ENCODE measurements at places on chromosomes 5 and 9.

DNA sequence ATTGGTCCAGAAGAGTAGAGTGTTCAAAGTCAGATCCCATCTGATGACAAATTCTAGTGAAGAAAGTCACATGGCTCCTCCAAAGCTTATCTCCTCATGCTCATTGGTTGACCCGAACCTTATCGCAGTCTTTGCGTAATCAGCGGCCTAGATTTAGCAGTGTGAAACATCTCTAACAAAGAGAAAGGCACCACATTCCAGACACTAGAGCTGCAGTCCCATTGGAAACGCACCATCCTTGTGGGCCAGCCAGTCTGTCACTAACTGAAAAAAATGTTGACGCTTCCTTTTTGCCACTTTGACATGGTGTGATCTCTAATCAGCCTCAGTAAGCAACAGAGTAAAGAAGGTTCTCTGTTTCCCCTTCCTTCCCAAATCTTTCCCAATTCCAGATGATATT, 458.0 kb upstream of the WWC1 start:
- DNase-seq = no peak

GRCh38 chr9:33165263-33166151, 1.6 kb downstream of the B4GALT1 start:
- DNase-seq = no peak

GRCh38 chr5:10505517-10506095, 58.3 kb upstream of the ANKRD33B start:
- DNase-seq = no peak

GRCh38 chr9:107711542-107711941, 222.0 kb upstream of the KLF4 start:
- DNase-seq = no peak

GRCh38 chr5:160760008-160760407, 92.0 kb downstream of the ATP10B start:
- no peak for DNase-seq

- no peak for DNase-seq
Observed at GRCh38 chr9:16705111-16705604, 165.3 kb downstream of the BNC2 start.

GRCh38 chr5:113266227-113266912, 168.4 kb downstream of the TSSK1B start:
- no peak for DNase-seq

GRCh38 chr9:84966876-84967830, 297.6 kb downstream of the NTRK2 start:
- DNase-seq = no peak

GRCh38 chr5:53991942-53992341, 318.4 kb downstream of the ARL15 start:
- no peak for DNase-seq

- no peak for DNase-seq
Observed at GRCh38 chr5:94217216-94217615, 401.2 kb downstream of the KIAA0825 start.

DNA sequence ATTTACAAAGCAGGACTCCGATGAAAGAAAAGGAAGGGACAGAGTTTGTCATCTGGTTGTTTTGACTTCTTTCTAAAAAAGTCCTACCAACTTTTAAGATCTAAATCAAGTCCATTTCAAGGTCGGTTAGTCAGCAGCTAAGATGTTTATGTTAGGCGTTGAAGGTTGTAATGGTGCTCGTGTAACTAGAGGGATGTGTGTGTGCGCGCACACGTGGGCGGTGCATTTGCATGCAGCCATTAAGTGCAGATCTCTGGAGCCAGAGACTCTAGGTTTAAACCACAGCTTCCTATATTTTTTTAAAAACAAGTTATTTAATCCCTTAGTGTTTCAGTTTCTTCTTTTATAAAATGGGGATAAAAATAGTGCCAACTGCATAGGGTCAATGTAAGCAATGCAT, 77.0 kb upstream of the SMIM32 start:
- no peak for DNase-seq

DNA sequence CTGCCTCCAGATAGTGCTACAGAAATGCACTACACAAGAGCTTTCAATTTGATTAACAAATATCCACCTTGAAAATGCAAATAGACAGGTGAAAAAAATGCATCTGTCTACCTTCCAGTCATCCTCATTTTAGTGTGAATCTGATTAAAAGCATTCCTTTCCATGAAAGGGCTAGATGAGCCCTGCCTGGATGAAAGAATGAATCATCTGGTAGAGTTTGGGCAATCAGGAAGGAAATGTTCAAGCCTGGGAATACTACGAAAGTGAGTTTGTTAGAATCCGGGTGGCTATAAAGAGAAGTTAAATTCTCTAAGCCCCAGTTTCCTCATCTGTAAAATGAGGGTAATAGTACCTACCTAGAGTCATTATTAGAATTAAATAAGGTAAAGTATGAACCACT, 142.6 kb downstream of the FAM114A2 start:
- no peak for DNase-seq

GRCh38 chr9:129547063-129547462, 73.8 kb downstream of the C9orf50 start:
- no peak for DNase-seq

- DNase-seq = no peak
Observed at GRCh38 chr5:143695244-143695864, 116.6 kb upstream of the HMHB1 start.

DNA sequence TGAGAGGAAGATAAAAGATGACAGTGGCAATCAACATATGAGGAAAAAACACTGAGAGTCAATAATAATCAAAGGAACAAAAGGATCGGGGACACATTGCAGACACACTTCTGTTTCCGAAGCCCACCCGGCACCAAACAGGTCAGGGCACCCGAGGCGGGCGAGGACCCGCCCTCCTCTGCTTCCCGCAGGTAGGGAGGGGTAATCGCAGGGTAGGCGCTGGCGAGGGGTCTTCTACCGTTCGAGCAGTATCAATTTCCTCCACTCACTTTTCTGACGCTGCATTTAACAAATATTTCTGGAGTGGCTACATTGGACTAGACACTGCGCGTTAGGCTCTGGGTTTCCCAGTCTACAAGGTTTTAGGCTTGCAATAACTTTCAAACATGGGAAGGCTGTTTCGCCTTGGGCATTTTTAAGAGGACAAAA, 1.3 kb downstream of the TXN start:
- DNase-seq = no peak

DNA sequence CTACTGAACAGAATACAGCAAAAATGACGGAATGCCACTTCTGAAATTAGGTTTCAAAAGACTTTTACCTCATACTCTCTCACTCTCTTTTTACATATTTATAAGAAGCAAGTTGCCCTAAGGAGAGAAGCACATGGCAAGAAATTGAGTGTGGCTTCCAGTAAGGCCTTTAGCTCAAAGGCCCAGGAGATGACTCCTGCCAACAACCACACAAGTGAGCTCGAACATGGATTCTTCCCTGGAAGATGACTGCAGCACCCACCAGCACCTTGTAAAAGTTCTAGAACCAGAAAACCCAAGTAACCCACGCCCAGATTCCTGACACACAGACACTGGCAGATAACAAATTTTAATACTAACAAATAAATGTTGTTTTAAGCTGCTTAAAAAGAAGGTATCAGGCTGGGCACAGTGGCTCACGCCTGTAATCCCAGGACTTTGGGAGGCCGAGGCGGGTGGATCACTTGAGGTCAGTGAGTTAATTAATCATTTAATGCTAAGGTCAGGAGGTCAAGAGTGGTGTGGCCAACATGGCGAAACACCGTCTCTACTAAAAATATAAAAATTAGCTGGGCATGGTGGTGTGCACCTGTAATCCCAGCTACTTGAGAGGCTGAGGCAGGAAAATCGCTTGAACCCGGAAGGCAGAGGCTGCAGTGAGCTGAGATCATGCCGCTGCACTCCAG, 17.0 kb downstream of the PTBP3 start:
- DNase-seq = no peak

DNA sequence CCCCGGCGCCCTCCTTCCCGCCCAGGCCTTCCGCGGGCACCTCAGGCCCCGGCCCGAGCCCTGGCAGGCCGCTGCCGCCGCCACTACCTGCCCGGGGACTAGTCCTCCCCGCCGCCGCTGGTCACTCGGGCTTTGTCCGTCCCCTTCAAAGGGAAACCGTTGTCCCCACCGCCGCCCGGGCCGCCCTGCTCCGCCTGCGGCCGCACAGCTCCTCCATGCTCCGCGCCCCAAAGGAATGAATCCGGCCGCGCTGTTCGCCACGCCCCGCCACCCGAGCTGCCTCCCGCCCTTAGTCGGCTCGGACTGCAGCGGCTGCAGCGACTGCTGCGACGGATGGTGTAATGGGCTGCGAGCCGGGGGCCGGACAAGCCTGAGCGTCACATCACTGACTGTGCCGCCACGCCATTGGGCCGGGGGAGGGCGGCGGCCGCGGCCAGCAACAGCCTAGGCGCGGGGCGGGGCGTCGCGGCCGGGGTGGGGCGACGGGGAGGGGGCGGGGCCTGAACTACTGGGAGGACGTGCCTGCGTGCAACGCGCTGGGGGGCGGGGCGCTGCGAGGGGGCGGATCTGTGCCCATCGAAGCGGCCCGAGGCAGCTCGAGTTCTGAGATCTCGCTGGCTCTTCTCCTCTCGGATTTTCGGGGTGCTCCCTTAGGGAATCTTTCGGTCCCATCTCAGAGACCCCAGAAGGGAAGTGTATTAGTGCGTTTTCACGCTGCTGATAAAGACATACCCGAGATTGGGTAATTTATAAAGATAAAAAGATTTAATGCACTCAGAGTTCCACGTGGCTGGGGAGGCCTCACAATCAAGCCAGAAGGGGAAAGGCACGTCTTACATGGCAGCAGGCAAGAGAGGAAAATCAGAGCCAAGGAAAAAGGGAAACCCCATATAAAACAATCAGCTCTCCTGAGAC, at the start of gene FEM1C:
FEM1C (minus strand) TSS at position 340 of the 915 bp plus-strand sequence. CDS start 1,282 bp downstream, outside the sequence.
- DNase-seq = peak; percentile 96

DNA sequence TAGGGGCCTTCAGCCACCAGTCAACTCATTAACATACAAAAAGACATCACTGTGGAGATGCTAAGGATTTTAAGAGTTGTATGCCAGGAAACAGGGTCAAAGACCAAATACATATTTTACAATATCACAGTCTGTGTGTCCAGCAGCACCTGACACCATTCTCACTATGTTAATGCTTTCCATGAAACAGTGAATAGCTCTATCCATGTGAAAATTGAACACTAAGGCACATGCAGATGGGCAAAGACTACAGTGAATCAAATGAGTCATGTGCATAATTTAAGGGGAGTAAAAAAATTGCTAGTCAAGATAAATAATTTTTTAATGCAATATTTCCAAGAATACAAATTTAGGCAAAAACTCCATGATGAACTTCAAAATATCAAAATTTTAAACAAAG, 7.6 kb upstream of the SPATA31E1 start:
- no peak for DNase-seq

- no peak for DNase-seq
Observed at GRCh38 chr5:135386096-135386495, 12.9 kb downstream of the MACROH2A1 start.

- DNase-seq = no peak
Observed at GRCh38 chr5:10503997-10504793, 59.7 kb upstream of the ANKRD33B start.

DNA sequence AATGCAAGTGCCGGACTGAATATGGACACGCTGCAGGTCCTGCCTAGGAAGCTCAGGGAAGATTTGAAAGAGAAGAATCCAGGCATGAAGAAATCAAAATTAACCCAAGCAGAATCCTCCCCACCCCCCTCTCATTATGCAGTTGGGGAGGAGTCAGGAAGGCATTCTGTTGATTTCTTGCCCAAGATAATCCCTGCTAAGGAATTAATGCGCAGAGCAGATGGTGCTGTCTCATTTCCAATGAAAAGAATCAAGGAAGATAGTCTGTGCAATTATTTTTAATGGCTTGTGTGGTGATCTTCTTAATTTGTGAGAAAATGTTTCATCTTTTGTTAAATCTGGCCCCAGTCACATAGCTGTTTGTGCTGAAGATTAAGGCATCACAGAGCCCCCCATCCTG, 145.0 kb downstream of the ZNF462 start:
- DNase-seq = no peak
